ENCODE measurements at places on chromosomes 2 and 18.

- no peak for DNase-seq
These were observed 18.3 kb downstream of the ZEB2 start for GRCh38 chr2:144501627-144502026.

DNA sequence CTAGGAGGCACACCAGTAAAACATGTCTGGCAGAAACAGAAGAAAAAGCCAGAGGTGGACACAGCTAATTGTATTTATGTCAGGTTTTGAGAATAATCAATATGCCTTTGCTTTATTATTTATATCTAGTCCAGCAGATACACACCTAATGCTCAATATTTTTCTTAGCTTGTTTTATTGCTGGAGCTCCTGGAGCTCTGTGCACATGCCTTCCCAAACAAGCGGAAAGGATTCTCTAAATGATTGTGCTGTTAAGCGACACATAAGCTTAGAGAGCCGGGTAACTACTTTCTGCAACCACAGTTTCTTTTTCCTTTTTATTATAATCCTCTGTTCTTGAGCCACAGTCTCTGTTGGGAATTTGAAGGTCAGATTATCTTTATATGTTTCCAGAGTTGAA lies 177.3 kb upstream of the ST6GAL2 start:
- DNase-seq = no peak

DNA sequence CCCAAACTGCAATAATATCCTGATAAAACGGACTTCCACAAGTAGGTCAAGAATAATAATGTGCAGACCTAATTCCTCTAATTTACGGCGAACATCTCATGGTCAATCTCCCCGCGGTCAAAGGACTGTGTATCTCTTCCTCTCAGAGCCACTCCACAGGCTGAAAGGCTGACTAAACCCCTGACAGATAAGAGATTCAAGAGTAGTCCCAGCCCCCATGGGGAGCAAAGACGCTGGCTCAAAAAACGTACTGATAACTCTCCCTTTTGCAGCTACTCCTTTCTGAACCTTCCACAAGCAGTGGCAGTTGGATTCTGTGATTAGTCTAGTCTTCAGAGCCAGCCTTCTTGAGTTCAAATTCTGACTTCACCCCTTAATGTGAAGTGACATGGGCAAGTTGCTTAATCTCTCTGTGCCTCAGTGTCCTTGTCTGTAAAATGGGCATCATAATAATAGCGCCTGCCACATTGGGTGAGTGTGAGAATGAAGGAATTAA lies 19.7 kb upstream of the IL18R1 start:
- DNase-seq = no peak

DNA sequence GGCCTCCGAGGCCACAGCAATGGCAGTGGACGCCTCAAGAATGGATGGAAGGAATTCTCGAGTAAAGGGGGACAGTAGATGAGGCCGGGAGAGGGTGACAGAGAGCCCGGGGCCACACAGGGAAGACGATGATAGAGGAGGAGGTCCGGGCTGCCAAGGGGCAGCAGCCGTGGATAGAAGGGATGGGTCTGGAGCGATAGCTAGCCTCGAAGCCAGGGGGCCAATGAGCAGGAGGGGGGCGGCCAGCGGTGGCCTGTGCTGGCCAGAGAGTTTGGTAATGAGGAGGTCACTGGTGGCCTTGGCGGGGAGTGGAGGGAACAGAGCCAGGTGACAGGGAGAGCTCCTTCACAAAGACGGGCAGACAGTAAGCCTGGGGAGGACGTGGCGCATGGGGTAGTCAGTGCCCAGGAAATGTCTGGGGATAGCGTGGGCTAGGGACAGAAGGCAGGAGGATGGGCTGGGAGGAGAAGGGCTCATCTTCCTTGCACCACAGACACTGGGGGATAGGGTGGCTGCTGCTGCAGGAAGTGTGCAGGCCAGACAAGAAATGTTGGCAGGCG lies 87.8 kb upstream of the ASB18 start:
- no peak for DNase-seq

DNA sequence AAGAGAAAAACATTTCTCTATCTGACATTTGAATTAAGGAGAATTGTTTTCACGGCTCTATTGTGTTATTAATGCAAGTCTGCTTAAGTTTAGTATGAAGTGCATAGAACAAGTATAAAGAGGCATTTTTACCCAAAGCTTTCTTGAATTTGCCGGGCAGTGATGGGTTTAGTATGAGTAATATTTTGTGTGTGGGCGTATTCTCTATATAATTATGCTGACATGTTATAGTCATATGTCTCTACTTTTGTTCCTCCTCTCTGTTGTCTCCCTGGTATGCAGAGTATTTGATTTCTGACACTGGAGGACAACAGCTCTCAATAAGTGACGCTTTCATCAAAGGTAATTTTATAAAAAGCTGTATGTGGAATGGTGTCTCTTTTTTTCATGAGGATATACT lies 45.9 kb downstream of the PIKFYVE start:
- no peak for DNase-seq

- DNase-seq = no peak
These were observed 55.0 kb upstream of the SPRED2 start for GRCh38 chr2:65487404-65487803.

DNA sequence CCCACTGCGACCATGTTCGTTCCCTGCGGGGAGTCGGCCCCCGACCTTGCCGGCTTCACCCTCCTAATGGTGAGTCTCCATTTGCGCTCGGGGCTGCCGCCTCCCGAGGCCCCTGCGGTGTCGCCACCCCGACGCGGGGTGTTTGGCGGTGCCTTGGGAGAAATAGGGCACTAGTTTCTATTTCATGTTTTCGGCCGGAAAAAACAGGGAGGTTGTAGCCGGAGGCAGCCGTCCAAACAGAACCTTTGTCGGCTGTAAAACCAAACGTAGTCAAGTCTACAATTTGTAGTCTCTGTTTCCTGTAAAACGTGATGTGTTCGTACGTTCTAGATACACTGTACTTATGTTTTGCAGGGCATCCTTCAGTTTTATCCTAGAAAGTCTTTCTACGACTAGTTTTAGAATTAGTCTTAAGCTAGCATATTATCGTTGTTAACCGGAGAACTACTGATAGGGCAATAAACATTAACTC lies 290 bp downstream of the PSMG2 start:
- no peak for DNase-seq

DNA sequence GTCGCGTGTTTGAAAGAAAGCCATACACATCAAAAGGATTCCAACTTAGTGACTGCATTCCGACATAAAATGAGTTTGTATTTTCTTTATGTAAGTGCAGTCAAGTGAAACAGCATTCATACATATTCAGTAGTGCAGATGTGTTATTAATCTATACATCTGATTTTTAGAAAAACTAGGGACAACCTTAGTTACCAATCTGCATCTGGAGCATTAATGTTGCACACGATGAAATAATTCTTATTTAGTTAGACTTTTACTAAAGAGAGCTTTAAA lies 1.9 kb downstream of the GORASP2 start:
- DNase-seq = no peak

- DNase-seq = no peak
These were observed 256.9 kb downstream of the NDUFA10 start for GRCh38 chr2:239768031-239768790.

- DNase-seq = peak; percentile 75
These were observed 280 bp upstream of the CYP1B1 start for GRCh38 chr2:38076152-38076709.

GRCh38 chr2:201128033-201128432 lies 12.1 kb downstream of the CFLAR start:
- no peak for DNase-seq

DNA sequence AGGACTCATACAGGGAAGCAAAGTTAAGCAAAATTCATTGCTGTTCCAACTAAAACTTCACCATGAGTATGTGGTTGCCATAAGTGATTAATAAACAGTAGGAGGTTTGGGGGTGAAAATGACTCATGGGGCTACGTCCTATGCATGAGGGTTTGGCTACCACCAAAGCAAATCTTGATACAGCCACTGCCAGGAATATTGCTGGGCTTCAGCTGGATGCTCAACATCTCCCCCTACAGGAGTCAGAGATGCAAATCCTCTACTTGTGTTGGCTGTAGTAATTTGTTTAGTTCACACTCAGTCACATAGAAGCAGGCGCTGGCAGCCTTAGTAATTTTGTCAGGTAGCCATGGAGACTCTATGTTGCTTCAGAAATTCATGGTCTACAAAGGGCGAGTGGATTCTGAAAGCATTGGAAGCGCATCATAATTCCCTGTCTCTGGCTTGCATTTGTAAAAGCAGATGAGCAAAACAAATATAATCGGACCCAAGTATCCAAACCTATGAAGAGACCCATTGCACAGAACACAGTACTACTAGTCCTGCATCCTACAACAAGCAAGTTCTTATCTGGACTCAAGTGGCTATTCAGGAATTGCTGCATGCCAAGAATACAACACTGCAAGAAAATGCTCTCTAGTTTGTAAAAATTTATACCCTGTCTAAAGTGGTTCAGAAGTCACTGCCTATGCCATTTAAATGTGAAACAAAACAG lies 76.0 kb downstream of the CD28 start:
- no peak for DNase-seq

GRCh38 chr2:239225871-239226561 lies 174.8 kb downstream of the HDAC4 start:
- no peak for DNase-seq

GRCh38 chr2:239380831-239381708 lies 19.8 kb downstream of the HDAC4 start:
- DNase-seq = no peak

- no peak for DNase-seq
These were observed 78.0 kb downstream of the DTNB start for GRCh38 chr2:25595393-25595792.

GRCh38 chr2:120915670-120916069 lies 180.0 kb downstream of the GLI2 start:
- no peak for DNase-seq

- no peak for DNase-seq
These were observed 77.0 kb downstream of the MBD2 start for GRCh38 chr18:54147439-54147838.

- no peak for DNase-seq
These were observed 153.5 kb downstream of the ARHGAP15 start for GRCh38 chr2:143282684-143283083.

DNA sequence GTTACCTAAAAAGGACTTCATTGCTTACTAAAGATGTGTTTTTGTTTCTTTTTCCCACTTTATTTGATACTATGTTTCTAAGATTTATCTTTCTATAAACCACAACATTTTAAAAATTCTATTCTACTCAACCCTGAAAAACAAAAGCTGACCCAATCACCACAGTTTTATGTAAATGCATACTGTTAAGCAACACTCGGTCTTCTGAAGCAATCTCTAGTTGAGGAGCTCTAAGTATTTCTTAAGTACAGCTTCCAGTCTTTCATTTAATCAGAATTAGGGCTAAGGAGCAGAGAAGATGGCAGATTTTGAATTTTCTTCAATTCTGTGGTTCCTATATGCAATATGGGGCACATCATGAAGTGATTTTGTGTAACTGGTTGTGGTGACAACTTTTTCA lies 72.2 kb upstream of the SLC4A10 start:
- DNase-seq = no peak

GRCh38 chr2:108547606-108548005 lies 13.3 kb downstream of the LIMS1 start:
- DNase-seq = no peak

DNA sequence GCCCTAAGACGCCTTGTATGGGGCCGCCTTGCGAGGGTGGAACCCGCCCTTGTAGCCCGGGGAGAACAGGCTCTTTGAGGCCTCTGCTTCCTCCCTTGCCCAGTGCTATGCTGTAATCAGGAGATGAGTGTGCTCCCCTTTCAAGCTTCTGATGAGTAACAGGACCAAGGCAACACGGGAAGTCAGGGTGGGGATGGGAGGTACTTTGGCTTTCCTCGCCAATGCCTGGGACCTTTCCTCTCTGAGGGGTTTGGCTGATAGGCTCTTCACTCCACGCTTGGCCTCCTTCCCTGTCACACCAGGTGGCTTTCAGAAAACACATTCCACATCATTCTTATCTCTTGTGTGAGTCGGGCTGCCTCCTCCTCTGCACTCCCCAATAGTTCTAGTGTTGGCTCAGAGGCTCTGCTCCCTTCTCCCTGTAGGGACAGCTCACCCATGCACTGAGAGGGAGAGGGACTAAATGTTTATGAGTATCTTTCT lies 223.7 kb upstream of the TRIB2 start:
- no peak for DNase-seq

DNA sequence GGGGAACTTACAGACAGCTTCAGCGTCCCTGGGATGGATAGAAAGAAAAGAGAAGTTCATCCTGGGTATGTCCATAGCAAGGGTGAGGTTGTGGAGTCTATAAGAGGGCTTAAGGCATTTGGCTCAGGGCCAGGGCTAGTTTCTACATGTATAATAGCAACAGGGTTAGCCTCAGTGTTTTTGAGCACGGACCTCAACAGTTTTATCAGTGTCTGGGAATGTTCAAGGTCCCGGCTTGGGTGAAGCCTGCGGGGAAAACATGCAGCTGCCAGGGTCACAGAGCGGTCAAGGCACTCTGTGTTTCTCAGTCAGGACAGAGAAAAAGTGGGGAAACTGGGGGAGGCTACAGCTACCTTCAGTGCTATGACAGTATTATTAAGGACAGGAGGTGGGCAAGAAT lies 427.7 kb upstream of the HS6ST1 start:
- no peak for DNase-seq

GRCh38 chr2:217417536-217417935 lies 557.7 kb upstream of the TNP1 start:
- DNase-seq = no peak

GRCh38 chr2:75415111-75415626 lies 145.6 kb downstream of the EVA1A start:
- no peak for DNase-seq

DNA sequence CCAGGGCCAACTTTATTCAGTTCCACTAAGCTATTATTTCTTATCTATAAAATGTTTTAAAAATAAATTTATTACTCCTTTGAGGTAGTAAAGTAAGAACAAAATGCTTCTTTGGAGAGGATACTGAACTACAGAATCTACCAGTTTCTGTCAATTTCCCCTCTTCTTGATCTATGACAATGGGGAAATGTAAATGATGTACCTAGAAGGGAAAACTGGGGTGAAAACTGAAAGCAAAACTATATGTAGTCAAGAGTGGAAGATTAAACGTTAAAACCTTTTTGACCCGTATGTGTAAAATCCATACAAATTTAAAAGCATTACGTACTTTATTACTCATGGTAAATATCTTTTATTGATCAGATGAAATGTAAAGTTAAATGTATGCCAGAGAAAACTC lies 1287.8 kb upstream of the TMEFF2 start:
- DNase-seq = no peak

- DNase-seq = peak; percentile 16
These were observed 98.9 kb upstream of the GLS start for GRCh38 chr2:190781604-190782198.

- no peak for DNase-seq
These were observed 157.1 kb upstream of the CCDC150 start for GRCh38 chr2:196482119-196483065.

Data from prostate gland (tissue), 2 donors.